ENCODE measurements at places on chromosomes 2 and 18.

GRCh38 chr18:2847317-2848246 lies 776 bp downstream of the EMILIN2 start:
- no peak for DNase-seq

DNA sequence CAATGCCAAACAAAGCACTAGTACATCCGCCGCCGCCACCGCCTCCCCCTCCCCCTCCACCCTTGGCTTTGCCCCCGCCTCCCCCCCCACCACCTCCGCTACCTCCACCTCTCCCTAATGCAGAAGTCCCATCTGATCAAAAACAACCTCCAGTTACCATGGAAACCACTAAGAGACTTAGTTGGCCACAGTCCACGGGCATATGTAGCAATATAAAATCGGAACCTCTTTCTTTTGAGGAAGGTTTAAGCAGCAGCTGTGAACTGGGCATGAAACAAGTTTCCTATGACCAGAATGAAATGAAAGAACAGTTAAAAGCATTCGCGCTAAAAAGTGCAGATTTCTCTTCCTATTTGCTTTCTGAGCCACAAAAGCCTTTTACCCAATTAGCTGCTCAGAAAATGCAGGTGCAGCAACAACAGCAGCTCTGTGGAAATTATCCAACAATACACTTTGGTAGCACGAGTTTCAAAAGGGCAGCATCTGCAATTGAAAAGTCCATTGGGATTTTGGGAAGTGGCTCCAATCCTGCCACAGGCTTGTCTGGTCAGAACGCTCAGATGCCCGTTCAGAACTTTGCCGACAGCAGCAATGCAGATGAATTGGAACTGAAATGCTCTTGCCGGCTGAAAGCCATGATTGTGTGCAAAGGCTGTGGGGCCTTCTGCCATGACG lies 168.0 kb downstream of the ASXL3 start:
- no peak for DNase-seq

GRCh38 chr18:11553098-11553940 lies 56.1 kb upstream of the SLC35G4 start:
- DNase-seq = no peak

DNA sequence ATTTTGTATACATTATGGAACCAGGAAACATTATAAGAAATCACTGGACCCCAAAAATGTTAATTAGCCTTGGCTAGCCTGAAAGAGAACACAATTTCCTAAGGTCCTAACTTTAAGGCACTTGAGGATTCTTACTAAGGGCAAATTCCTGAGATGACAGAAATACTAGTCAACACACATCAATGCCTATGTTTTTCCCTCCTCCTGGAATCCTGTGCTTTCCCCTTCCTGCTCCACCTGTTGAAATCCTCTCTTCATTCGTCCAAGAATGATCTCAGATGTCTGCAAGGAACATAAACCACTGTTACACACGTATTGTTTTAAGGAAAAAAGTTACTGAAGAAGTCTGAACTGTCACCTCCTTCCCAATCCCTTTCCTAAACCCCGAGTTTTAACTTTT lies 21.2 kb upstream of the DARS1 start:
- DNase-seq = no peak

GRCh38 chr2:210399440-210400041 lies 77.0 kb downstream of the LANCL1 start:
- no peak for DNase-seq

- DNase-seq = no peak
These were observed 27.0 kb downstream of the KLF7 start for GRCh38 chr2:207138627-207139297.
